Suppressor macrophage (primary cell): ENCODE measurements at places on chromosomes 1 and 21.

DNA sequence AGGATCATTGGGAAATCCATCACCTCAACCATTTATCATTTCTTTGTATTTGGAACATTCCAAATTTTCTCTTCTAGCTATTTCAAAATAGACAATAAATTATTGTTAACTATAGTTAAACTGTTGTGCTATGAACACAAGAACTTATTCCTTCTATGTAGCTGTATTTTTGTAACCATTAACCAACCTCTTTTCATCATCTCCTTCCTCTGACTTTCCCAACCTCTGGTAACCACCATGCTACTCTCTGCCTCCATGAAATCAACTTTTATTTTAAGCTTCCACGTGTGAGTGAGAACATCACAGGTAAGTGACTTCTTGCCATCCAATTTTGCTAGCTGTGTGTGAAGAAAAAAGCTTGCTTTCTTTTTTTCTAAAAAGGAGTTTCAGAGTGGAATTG is 418 bp downstream of the IFI44L start:
- DNase-seq, result no peak

DNA sequence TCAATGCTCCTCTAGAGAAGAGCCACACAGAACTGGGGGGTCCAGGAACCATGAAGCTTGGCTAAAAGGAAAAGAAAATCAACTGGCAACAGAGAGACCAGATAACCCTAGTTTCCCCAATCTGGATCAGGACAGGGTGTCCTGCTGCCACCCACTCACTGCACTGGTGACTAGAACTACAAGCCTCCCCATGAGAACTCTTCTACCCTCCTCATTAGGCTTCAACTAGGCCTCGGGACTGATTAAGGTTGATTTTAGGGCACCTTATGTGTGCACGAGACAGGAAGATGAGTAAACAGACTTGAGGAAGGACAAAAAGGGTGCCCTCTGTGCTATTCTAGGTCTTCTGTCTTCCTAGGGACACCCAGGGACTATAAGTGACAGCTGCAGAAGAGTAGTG is 2.3 kb upstream of the SF3B4 start:
- peak; percentile 66 for DNase-seq

- no peak for DNase-seq
Measured at GRCh38 chr1:191804311-191804710, 354.0 kb upstream of the RGS18 start.

DNA sequence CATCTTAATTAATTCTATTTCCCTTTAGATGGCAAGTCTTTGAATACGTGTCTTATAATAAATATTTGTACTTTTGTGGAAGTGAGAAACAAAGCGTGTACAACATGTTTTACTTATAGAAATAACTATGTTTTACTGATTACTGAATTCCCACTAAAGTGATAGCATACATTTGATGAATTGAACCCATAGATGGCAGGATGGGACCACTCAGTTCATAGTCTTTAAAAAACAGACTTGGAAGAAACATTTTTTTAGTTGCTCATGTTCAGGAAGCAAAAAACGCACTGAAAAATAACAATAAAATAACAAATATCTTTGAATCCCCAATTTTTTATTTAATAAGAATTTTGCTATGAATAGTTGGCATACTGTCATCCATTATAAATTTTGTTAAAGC is 507.1 kb upstream of the ZRANB2 start:
- peak; percentile 3 for DNase-seq

- no peak for DNase-seq
Measured at GRCh38 chr1:185933580-185933979, 199.4 kb downstream of the HMCN1 start.

- DNase-seq, result no peak
Measured at GRCh38 chr1:118961156-118961555, 27.0 kb downstream of the TBX15 start.

DNA sequence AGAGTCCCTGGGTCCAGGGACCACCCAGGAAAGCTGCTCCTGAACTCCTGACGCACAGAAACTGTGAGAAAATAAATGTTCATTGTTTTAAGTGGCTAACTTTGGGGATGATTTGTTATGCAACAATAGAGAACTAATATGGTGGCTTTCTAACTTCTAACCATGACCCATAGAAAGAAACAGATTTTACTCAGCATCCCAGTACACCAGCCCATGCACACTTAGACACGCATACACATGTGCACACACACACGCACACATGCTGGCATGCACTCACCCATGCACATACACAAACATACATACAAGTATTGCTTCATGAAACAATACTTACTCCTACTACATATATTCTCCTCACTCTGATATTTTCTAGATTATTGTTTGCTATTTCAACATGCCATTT is 57.1 kb downstream of the NID1 start:
- no peak for DNase-seq

DNA sequence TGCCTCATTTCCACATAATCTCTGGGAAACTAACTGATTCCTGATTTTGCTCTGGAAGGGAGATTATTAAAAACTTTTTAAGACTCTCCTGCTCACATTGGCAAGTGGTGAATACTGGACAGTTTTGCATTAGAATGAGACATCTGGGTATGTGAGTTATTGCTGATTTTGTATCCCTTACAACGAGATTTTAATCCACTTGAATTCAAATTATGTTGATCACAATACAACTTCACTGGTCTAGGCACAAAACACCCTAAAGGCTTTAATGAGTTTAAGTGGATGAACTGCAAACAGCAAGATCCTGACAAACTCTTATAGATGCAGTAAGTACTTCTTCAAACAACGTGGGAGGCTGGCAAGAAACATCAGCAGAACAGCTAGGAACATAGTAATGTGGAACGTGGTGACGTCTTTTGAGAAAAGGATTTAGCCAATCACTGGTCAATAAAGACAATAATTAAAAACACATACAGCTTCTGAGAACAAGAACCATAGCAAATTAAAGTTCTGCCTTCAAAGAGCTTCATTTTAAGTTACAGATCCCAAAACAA is 10.2 kb upstream of the LYPLAL1 start:
- no peak for DNase-seq

- no peak for DNase-seq
Measured at GRCh38 chr1:197787623-197788536, 12.6 kb upstream of the DENND1B start.

GRCh38 chr1:6701437-6702153 is at the start of gene DNAJC11:
Gene DNAJC11, minus strand, starts transcription at chr1:6701816. Its CDS starts 16 bp downstream, at chr1:6701800.
- DNase-seq, result peak; percentile 97

- DNase-seq, result no peak
Measured at GRCh38 chr21:38814126-38815059, 8.7 kb downstream of the ETS2 start.

- no peak for DNase-seq
Measured at GRCh38 chr1:12420171-12420570, 190.3 kb downstream of the VPS13D start.

GRCh38 chr1:243850202-243850451 is at the start of gene AKT3:
Gene AKT3, minus strand, starts transcription at chr1:243850243. Its CDS starts 7,073 bp downstream, at chr1:243843170.
- peak; percentile 58 for DNase-seq

DNA sequence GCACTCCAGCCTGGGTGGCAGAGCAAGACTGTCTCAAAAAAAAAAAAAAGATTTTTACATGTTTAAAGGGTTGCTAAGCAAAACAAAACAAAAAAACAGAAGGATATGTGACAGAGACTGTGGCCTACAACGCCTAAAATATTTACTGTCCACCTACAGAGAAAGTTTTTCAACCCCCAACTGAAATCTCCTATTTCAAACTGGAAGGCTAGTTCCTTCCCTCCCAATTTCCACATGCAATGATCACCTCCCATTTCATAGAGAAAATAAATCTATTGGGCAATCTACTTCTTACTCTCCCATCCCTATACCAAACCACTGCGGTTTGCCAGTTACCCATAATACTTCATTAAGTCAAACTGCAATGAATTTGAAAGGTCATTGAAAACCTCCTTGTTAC is 74.2 kb downstream of the ST3GAL3 start:
- DNase-seq, result peak; percentile 35

GRCh38 chr1:245051349-245052221 is 103.2 kb upstream of the KIF26B start:
- peak; percentile 79 for DNase-seq

DNA sequence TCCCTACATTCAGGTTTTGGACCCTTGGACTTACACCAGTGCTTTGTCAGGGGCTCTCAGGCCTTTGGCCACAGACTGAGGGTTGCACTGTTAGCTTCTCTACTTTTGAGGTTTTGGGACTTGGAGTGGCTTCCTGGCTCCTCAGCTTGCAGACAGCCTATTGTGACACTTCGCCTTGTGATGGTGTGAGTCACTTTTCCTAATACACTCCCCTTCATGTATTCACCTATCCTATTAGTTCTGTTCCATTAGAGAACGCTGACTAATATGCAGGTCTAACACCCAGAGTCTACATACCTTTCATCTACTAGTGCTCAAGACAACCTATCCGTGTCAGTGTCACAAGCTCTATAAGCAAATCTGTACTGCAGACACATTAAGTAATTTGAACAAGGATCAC is 605.3 kb downstream of the KCNT2 start:
- no peak for DNase-seq

DNA sequence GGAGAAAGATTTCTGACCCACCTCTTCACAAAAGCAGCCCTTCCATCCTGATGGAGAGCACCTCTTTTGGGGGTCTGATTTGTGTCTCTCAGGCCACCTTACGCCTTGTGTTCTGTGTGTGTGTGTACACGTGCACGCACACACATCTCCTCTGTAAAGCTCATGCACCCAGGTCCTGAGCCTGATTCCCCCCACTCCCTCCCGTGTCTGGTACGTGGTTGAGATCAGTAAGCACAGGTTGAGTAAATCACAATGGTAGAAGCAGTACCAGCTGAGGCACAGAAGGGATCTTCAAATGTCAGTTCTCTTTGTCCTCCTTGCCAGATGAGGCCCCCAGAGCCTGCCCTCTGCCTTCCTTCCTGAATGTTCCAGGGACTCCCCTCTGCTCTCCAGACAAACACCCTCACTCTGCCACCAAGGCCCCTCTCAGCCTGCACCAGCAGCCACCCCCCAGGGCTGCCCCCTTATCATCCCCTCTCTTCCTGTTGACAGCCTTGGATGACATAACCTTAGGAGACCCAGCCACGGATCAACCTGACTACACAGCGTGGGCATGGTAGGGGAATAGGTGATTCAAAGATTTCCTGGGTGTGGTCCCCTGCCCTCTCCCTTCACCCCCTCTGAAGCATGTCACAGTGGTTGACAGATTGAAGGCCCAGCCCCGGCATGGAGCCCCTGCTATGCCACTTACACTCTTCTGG is 112.8 kb downstream of the HIVEP3 start:
- DNase-seq, result no peak

- DNase-seq, result no peak
Measured at GRCh38 chr1:150642296-150642695, 12.9 kb upstream of the ENSA start.
